IPS DF 19.7 (cell line): ENCODE measurements at places on chromosomes 16 and 17.

GRCh38 chr16:6498858-6499257 lies 833.8 kb upstream of the RBFOX1 start:
- DNase-seq: no peak

DNA sequence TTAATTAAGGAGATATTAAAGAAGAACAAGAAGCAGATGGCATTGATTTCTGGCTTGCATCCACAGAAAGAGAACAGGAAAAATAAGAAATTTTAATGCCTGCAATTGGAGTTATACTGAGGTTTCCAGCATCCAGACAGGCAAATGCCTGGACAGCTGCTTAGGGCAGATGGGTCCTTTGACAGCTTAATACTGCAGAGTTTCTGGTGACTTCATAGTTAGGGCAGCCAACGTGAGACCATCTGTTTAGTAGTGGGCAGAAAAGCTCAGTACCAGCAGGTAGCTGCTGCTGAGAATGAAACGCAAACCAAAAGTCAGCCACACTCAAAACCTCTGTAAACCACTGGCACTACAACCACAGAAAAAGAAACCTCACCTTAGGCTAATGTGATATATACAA lies 109.8 kb downstream of the CDK5R1 start:
- no peak for DNase-seq

DNA sequence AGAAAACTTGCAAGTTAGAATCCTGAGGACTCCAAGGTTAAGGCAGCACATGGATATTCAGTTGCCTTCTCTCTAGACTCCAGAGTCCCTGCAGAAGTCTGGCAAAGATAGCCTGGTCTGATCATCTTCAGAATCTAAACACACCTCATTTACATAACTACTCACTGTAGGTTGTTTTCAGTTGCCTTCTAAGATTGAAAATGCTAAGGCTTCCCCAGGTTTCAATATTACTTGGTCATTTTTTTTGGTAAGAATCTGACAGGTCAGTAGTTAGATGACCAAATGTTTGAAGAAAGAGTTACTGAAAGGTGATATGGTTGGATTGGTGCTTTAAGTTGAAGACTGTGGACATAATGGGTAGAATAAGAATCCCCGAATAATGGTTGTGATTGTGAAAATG lies 205.4 kb upstream of the KCNJ16 start:
- no peak for DNase-seq

GRCh38 chr17:73066148-73066884 lies 26.2 kb downstream of the SLC39A11 start:
- DNase-seq: no peak

DNA sequence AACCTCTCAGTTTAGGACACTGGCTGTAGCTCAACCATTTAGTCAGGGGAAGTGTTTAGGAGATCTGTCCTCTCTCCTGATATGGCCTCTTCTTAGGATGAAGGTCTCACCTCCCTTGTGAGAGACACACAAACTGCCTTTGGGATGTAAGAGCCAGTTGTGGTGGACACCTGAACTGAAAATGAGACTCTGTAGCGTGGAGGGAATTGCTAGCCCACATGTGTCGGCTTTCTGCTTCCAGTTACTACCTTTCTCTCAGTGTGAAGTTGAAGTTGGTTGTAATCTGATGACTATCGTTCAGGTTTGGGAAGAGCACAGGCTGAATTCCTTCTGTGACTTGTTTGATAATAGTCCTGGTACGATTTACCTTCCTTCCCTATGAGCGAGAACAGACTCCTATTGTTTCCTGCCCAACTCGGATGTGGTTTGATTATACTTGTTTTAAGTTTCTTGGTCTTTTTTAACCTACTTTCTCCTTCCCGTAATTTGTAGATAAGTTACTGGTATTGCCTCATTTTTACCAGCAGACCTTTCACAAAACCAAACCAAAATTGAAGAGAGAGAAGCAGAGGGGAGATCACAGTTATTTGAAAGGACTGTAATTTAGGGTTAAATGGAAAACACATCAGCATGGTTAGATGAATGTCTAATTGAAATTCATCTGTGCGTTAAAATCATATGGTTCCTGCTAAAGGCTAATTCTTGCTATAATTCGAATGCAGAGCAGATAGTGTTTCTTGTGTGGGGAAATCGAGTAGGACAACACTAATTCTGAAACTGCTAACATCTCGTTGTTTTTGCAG lies 43.2 kb downstream of the CLEC16A start:
- DNase-seq: no peak

DNA sequence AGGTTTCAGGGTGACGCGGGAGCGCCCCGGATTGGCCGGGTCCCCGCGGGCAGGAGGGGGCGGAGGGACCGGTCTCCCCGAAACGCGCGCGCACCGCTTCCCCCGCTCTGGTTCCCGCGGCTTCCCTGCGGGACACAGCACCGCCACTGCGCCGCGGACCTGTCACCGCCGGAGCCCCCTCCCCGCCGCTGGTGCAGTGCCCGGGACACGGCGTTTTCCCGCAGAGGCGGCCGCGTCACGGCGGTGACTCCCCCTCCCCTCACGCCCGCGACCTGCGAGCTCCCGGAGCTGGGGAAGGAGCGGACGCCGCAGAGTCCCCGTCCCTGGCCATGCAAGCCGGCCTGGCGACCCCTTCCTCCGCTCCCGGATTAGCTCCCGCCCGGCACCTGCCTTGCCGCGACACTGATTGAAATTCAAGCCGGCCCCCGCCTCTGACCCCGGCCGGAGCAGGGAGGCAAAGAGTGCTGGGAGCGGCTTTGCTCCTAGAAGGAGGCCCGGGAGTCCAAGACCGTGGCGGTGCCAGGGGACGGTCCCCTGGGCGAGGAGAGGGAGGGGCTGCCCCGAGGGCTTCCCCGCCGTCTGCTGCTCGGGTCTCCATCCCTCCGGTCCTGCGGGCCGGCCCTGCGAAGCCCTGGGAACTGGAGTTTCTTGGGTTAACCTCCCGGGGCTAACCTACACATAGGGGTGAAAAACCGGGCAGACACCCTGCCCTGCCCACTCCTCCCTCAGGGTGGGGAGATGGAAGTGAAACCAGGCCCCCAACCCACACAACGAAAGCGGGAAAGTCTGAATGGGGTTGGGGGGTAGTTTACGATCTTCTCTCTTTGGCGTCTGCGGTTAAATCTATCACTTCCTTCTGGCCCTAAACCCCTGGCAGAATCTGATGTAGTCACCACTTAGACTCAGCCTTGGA lies 1.0 kb downstream of the RHBDL3 start:
- no peak for DNase-seq

- no peak for DNase-seq
These were observed 35.1 kb downstream of the MFSD11 start for GRCh38 chr17:76772842-76773525.

DNA sequence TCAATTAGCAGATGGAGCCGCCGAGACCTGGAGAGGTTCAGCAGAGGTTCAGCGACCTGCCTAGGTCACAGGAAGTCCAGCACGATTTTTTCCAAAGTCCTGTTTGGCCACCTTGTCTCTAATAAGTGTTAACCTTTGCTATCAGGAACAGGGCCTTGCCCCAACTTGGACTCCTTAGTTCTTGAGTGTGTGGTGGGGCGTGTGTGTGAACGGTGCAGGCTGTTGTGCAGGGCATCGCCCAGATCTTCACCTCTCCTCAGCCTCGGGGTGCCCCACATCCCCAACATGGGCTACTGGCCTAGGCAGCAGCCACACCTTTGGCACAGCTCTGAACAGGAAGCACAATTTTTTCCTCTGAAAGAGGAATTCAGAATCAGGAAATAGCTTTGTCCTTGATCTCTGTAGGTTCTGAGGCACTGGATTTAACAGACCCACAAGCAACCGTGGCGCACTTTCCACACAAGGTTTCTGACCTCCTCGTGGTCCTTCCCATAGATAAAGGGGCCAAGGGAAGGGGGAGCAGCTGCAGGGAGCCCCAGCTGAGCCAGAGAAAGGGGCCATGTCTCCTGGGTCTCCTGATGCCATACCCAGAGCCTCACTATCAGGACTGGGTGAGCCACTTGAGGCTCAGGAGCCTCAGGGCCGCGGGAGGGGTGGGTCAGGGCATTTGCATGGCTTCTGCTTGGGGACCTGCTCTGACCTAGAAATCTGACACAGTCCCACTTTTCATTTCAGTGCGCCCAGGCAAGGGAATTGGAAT lies 10.4 kb downstream of the MPRIP start:
- DNase-seq: no peak

GRCh38 chr17:75897160-75898019 lies 639 bp upstream of the TRIM65 start:
- DNase-seq: no peak

GRCh38 chr16:9679213-9679767 lies 502.9 kb downstream of the GRIN2A start:
- DNase-seq: no peak

- no peak for DNase-seq
These were observed 20.1 kb upstream of the BCAR1 start for GRCh38 chr16:75271441-75272096.

- DNase-seq: no peak
These were observed 1.7 kb downstream of the CMTM3 start for GRCh38 chr16:66605979-66606751.

- DNase-seq: no peak
These were observed 2.2 kb downstream of the GSPT1 start for GRCh38 chr16:11913425-11914079.

DNA sequence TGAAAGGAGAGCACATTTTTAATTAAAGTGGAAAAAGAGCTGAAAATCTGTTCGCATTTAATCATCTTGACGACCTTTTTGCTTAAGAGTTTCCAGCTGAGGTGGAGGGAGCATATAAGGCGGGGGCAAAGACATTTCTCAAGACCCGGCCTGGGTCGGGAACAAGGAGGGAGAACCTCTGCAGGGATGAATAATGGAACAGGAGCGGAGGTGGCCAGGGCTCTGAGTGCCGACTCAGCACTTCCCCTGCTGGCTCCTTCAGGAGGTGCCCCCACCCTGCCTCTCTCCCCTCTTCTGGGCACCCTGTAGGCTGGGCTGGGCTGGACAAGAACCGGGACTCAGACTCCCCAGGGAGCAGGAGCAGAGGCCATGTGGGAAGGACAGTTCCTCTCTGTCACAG lies 7.9 kb upstream of the NGFR start:
- no peak for DNase-seq

- DNase-seq: no peak
These were observed 25.6 kb upstream of the BHLHA9 start for GRCh38 chr17:1244606-1245012.

- DNase-seq: peak; percentile 20
These were observed 117.6 kb downstream of the USP31 start for GRCh38 chr16:23031508-23032098.
